ENCODE measurements at places on chromosomes 13 and 19.

- no peak for DNase-seq
Observed at GRCh38 chr13:113186061-113186900, 22.2 kb downstream of the PCID2 start.

DNA sequence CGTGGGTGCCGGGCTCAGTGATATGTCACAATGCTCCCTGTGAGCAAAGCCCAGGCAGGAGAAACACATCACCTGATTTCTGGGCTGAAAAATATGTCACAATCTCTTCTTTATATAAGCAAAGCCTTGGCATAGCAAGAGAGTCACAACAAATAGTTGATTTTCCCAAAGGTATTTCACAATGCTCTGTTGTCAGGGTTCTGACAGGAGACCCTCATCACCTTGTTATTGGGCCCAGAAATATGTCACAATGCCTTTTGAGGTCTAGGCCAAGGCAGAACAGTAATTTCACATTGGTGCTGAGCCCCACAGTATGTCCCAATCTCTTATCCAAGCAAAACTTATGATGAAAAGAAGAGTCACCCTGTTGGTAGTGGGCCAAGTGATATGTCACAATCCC, 125.7 kb downstream of the ZNF675 start:
- DNase-seq = no peak

GRCh38 chr19:18718015-18718526, 34.6 kb downstream of the CRTC1 start:
- DNase-seq = no peak

DNA sequence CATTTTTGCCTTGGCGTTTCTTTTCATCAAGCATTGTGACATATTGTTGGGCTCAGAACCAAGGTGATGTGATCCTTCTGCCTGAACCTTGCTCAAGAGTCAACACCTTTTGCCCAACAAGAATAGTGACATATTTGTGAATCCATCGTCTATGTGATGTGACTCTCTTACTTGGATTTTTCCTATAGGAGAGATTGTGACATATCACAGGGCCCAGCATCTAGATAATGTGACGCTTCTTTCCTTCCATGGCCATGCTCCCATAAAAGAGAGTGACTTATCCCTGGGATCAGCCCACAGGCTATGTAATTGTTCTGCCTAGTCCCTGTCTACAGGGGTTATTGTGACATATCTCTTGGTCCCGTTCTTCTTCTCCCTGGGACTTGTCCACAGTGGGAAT, 8.5 kb upstream of the ZNF429 start:
- no peak for DNase-seq

DNA sequence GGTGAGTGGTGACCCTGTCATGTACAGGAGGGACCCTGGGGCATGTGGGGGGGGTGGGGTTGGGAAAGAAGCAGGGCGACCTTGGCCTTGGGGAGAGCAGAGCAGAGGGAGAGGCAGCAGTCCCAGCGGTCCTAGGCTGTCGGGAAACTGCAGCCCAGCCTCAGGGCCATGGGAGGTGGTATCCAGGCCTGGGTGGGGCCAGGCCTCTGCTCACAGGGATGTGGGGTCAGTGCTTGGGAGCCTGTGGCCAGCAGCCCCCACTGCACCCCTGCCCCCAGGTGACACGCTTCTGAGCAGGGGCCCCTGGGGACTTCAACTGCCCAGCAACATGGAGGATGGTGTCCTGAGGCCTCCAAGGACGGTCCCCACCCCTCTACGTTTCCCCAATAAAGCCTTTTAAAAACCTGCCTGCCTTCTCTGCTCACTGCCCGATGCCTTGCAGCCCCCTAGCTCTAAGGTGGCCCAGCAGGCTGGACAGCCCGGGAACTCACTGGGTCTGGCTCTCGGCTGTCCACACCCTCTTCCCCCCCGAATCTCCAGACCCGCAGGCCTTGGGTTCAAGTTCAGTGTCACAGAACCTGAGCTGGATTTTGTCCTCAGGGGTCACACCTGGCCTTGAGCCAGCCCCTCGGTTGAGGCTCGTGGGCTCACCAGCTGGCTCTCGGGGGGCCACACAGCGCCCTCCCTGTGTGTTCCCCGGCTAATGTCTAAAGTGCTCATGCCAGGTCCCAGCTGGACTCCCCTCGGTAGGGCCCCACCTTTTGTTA, 6.9 kb downstream of the PNKP start:
- DNase-seq = no peak

DNA sequence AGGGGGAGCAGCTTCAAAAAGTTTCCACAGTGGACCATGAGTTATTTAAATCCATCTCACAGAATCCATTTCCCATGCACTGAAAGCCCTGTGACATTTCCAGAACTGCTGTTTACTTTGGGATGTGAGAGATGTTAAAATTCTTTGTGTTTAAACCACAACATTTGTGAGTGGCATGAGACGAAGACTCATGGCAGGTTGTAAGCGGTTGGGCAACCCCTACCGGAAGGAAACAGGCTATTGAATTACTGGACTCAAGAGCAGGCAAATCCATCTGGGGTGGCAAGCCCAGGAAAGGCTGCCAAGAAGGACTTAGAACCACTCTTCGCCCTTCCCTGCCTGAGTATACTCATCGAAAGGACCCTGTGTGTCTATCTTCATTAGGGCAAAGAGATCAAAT, 22.3 kb upstream of the CLDN10 start:
- no peak for DNase-seq

DNA sequence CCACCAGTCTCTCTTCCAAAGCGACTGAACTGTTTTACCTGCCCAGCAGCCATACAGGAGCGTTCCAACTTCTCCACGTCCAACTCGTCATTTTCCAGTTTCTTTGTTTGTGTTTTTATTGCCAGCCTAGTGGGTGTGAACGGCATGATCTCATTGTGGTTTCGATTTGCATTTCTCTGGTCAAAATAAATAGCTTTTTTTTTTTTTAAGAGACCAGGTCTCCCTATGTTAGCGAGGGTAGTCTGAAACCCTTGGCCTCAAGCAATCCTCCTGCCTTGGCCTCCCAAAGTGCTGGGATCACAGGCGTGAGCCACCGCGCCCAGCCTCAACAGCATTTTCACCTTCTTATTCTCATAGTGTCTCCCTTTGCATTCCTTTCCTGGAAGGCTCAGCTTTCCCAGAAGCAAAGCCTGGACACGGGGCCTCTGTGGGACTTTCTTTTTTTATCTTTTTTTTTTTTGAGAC, 4.2 kb upstream of the JSRP1 start:
- no peak for DNase-seq

DNA sequence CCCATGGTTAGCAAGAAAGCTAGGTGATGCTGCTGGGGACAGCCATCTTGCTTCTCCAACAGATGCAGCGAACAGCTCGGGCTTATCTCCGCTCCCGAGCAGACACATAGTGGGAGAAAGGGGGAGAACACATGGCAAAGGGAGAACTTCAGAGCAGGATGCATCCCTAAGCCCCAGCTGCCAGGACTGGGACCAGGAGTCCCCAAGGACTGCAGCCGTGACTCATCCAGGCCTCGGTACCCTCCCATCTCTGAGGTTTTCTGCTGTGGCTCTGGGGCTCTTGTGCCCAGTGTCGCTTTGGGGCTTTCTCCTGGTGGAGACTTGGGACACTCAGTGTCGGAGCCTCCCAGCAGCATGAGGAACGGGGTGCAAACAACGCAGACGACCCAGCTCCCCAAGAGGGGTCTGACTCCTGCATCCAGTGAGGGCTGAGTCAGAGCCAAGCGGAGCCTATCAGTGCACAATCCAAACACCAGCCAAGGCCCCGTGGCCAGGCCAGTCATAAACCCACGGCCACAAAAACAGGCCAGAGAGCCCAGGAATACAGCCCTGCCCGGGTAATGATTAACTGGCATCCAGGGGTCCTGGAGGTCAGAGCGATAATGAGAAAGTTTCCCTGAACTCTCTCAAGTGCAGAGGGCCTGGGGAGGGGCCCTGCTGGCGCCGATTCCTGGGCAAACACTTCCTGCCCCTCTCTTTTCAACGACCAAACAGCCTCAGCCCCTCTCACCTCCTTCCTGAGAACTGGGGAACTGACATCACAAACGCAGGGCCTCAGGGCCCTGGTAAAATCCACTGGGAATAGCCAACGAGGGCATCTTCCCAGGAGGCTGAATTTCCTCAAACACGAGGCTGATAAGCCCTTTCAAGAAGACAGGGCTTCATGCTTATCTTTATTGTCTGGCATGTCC, 202.9 kb downstream of the USP12 start:
- no peak for DNase-seq

DNA sequence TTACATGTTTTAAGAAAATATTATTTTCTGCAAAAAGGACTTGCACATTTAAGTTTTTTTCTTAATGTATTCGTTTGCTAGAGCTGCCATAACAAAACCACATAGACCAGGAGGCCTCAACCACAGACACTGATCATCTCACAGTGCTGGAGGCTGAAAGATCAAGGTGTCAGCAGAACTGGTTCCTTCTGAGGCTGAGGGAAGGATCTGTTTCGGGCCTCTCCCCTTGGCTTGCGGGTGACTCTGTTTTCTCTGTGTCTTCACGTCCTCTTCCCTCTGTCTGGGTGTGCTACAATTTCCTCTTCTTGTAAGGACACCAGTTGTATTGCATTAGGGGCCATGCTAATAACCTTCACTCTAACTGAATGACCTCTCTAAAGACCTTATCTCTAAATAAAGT, 364.2 kb downstream of the IRS2 start:
- no peak for DNase-seq

DNA sequence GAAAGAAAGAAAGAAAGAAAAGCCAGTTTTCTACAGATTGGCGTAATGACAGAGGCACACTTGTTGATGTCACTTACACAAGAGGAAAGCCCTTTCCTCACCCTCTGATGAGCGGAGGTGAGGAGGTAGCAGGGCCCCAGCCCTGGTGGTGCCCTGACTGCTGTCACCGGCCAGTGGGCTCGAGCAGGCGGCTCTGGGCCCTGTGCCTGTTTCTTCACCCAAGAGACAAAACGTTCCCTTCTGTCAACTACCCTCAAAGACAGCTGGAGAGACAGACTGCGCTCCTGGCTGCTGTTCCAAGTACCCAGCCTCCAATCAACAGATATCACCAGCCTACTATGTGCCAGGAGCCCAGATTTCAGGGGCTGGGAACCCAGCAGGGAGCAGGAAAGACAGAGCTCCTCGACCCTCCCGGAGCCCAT, 10.1 kb downstream of the EPS15L1 start:
- no peak for DNase-seq

DNA sequence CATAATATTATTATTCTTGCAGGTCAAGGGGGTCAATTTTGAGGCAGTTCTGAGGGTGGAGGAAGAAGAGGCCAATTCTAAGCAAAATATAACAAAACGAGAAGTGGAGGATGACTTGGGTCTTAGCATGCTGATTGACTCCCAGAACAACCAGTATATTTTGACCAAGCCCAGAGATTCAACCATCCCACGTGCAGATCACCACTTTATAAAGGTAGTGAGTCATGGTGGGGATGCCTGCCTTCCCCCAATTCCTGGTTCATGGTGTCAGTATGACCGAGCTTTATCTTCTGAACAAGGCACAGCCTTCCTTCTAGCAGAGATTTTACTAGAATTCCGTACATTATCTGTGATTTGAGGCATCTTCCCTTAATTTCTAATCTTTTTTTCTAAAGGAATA, 9.4 kb upstream of the DCUN1D2 start:
- DNase-seq = no peak

DNA sequence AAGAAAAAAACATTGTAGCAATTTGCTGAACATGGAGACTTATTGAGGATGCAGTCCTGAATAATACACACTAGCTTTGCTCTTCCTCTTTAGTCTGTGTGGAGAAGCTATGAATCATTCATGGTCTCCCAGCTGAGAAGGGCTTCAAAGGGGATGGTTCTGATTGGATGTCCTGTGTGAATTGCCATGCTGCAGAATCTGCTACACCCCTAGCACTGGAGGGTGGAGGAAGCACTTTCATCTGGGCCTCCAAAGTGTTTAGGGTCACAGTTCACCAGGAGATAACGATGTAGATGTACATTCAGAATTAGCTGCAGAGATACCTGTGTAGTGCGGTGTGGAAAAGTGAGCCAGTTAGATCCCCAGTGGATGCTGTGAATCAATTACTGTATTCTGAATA, 321.1 kb upstream of the EDNRB start:
- no peak for DNase-seq

- no peak for DNase-seq
Observed at GRCh38 chr13:113964251-113964995, 9.5 kb downstream of the C13orf46 start.

DNA sequence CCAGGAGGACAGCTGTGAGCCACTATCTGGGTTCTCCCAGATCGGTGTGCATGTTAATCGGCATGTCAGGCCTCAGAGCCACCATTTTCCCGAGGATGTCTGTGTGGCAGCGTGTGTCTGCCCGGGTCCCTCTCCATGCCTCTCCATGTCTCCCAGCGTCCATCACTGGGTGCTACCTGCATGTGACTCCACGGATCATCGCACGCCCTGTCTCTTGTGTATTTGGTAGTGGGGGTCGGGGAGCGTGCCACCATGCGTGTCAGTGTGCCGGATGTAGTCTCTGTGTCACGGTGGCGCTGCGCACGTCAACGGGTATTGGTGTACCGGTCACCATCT, 5.9 kb downstream of the NFIX start:
- no peak for DNase-seq

DNA sequence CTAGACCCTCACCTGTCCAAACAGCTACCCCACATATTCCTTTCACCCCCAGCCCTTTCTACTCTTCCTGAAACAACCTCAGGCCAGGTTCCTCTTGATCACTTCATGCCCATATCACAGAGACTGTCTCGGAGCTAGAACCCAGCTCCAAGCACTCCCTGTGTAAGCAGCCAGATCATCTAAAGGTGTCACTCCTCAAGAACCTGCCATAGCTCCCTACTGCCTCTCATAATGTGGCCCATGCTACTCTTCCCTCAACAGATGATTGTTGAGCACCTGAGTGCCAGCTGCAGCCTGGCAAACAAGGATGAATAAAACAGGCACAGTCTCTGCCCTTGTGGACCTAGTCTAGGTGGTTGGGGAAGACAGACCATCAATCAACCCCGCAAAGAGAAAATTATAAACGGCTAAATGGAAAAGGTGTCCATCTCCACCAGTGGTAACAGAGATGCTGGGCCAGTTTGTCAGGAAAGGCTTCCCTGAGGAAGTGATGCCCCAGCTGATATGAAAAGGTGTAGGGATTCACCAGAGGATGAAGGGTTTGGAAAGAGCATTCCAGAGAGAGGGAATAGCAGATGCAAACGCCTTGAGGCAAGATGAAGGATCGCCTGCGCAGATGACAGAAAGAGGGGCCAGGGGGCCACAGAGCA, 8.3 kb downstream of the EPS15L1 start:
- no peak for DNase-seq

DNA sequence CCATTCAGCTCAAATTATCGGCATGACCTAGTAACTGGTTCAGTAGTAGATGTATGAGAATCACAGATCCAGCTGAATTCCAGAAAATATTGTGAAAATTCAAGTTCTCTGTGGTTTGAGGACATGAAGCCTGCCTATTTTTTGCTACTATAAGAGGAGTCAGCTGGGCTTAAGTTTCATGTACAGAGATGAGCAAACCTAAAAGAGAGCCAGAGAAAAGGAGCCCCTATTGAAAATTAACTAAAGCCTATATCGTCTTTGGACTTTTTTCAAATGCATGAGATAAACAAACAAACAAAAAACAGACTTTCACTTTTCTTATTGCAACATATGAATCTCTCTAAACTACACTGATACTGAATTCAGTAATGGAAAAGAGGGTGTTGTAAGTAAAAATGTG, 106.8 kb upstream of the SPRY2 start:
- DNase-seq = no peak

DNA sequence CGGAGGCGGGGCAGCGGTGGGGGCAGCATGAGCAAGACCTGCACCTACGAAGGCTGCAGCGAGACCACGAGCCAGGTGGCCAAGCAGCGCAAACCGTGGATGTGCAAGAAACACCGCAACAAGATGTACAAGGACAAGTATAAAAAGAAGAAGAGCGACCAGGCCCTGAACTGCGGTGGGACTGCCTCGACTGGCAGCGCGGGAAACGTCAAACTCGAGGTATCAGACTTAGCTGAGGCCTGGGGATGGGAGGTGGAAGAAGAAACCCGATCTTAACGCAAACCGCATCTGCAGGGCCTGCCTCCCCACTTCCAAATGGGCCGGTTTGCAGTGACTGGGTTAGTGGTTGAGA, 693 bp downstream of the RFXAP start:
- no peak for DNase-seq
